ENCODE measurements at places on chromosomes 5 and 9.

GRCh38 chr5:72300590-72301339 lies 19.3 kb downstream of the MRPS27 start:
- DNase-seq: no peak

DNA sequence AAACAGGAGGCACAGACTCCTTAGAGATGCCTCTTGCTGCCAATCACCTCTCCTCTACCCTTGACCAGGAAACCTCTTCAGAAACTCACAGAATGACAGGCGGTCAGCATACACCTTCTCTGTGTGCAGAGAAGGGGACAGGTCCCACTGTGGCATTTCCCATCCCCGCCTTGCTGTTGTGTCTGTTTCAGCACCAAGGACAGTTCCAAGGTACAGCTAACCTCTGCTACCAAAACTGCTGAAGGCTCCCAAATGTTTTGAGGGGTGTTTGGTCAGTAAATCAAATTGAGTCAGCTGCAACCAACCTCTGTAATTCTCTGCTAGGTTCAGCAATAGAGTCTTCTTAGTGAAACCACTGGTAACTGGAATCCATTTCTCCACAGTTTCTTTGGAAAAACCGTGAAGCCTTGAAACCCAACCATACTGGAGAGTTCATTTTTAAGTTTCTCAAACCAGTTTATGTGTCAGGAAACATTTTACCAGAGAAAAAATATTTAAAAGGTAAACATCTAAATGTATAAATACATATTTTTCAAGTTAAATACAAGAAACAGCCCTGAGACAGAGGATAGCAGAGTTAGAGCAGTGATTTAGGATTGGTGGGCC lies 122.0 kb downstream of the DRD1 start:
- DNase-seq: no peak

- DNase-seq: no peak
Measured at GRCh38 chr5:125575891-125576505, 829.6 kb upstream of the ZNF608 start.

- DNase-seq: no peak
Measured at GRCh38 chr9:93365427-93366118, 85.9 kb upstream of the FAM120A start.

DNA sequence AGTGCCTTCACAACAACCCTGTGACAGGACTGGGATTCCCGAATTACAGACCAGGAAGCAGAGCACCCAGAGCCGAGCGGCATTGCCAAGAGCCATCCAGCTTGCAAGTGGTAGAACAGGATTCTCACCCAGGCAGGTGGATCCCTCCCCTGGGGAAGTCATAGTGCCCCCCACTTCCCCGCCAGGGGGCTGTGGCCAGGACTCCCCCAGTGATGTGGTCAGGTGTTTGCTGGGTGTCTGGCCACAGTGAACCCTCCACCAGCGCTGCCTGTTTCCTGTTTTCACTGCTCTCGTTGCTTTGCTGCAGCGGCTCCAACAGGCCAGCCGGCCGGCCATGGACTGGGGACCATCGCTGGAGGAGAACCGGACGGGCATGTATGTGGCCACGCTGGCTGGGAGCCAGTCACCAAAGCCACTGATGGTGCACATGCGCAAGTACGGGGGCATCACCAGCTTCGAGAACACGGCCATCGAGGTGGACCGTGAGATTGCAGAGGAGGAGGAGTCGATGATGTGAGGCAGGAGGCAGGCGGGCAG lies 19.3 kb downstream of the SLC6A7 start:
- DNase-seq: no peak

DNA sequence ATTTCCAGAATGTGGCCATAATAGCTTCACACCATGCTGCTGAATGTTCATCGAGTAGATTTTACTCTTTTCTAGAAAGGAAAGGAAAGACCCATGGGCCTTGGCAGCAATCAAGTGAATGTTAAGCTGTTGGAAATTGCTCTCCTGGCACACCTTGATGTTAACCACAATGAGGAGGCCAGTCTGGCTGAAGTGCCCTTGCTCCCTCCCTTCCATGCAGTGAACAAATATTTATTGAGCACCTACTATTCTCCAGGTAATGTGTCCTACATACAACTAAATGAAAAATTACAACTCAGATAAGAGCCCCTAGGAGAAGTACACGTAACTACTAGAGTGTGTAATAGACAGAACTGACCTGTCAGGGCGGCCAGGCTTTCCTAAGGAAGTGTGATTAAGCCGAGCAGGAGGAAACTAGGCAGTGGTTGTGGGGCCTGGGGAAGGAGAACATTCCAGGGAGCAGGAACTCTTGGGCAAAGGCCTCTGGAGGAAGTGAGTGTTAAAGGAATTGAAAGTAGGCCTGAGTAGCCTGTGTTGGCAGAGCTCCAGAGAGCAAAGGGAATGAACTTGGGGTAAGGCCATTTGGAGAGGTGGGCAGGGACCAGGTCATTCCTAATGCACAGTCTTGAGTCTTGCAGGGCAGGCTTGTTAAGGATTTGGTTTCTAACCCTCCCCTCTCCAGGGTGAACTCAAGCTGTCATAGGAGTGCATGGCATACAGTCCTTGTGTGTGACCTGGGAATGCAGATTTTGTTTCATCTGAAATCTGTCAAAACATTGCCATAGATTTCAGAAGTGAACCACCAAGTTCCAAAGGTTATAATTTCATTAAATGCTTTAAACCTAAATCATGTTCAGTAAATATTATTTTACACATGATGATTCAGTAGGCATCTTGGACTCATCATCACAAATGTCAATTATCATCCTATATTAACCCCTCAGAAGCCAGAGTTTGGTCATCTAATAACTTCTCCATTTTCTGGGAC lies 9.0 kb upstream of the ZSWIM6 start:
- no peak for DNase-seq

DNA sequence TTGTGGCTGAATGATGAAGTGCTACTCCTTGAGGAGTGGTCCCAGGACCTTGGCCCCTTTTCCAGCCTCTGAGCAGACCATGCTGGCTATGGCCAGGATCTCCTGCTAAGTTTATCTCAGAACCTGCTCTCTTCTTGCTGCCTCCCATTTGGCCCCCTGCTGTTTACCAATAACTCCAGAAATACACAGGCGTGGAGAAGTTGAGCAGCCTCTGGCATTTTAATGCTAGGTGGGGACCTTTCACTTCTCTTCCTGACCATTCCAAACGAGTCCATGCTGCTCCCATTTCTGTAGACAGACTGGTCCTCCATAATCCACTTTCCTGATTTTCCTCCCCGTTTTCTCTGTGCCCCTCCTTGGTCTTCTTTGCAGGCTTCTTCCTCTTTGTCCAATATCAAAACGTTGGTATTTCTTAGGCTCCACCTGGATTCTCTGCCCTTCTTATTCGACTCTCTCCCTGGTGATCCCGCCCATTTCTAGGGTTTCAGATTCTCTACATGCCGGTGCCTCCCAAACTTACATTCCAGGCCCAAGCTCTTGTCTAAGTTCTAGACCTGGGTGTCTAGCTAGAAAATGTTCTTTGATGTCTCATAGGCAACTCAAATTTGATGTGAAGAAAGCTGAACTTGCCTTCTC lies 33.4 kb upstream of the TNFAIP8 start:
- DNase-seq: no peak

GRCh38 chr5:56686337-56687195 lies 128.8 kb upstream of the MAP3K1 start:
- DNase-seq: no peak

DNA sequence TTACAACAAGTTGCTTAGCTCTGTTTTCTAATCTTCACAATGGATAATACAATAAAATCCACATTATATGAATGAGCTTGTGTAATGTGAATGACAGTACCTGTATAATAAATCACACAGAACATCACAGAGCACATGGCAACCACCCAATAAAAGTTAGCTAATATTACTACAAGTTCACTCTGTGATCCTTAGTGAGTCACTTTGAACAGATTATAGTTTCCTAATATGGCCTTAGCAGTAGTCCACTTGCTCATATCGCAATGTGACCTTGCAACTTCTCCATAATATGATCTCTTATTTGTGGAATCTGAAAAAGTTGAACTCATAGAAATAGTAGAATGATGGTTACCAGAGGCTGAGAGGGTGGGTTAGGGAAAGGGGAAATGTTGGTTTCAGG lies 361.3 kb downstream of the PTPRD start:
- DNase-seq: no peak

DNA sequence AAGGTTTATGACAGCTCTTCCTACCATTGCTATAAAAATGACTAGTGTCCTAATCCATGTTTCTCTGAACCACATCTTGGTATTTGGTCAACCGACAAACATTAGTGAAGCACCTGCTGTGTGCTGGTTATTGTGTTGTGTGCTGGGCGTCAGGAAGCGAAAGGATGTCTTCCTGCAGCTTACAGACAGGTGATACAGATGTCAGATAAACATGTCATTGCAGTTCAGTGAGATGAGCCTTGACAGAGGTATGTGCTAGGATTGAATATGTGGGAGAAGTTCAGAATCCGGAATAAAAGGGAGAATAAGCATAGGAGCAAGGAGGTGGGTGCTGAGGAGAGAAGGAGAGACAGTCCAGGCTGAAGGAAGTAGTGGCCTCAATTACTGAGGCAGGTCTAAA lies 20.3 kb upstream of the CTNNA1 start:
- no peak for DNase-seq

GRCh38 chr5:38184627-38185026 lies 73.7 kb upstream of the EGFLAM start:
- no peak for DNase-seq

- no peak for DNase-seq
Measured at GRCh38 chr9:6779417-6780241, 21.9 kb downstream of the KDM4C start.

DNA sequence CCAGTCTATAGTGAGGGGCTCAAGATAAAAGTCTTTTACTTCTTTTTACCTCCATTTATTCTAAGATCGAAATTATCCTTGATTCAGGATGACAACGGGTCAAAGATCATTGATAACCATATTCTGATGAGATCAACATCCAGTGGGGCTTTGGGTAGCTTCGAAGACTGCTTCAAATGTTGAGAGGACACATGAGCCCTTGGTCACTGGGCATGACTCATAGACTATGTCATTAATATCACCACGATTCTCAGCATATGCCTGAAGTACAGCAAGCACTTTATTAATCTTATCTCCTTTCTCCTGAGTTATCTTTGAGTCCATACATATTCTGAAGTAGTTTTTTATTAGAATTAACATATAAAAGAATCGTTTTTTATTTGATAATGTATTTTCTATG lies 117.1 kb upstream of the DAB2 start:
- no peak for DNase-seq

DNA sequence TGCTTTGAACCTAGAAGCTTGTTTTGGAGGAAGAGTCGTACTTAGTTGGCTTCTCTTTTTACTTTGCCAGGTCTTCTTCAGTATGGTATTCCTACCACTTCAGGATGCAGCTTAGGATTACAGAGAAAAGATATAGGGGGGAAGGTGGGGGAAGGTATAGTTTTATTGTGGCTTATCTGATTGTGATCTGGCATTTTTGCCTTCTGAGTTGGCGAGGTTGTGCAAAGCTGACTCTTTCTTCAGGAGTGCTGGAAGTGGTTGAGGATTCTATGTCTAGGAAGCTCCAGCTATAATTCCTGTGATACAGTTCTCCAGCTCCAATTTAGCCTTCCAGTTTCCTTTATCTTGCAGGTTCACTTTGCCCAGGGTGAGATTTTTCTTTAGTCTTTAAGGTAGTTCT lies 7.0 kb downstream of the CDC42SE2 start:
- no peak for DNase-seq

DNA sequence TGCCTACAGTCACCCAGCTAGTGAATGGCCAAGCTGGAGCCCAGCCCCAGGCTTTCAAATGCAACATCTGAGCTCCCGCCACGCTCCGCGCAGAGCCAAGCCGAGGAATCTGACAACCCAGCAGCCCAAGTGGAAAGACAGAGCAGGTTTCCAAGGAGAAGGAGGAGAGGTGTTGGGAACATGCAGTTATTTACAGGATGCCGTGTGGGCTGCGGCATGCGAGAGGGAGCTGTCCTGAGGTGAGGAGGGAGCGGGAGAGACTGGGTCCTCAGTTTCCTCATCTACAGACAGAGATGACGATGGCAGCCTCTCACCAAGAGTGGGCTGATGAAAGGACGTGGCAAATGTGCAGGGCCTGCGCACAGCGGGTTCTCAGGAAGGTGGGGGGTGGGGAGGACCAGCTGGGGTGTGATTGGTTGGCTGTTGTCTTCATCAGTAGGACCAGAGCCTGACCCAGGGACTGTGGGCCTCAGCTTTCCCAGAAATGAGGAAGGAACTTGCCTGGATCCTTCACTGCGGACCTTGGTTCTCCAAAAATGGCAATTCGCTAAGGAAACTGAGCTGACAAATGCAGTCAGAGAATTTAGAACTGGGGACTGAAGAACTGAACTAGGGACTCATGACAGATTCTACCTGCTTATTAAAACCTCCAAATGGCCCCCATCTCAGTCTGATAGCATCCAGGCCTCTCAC lies 14.8 kb upstream of the CPLX2 start:
- DNase-seq: no peak

DNA sequence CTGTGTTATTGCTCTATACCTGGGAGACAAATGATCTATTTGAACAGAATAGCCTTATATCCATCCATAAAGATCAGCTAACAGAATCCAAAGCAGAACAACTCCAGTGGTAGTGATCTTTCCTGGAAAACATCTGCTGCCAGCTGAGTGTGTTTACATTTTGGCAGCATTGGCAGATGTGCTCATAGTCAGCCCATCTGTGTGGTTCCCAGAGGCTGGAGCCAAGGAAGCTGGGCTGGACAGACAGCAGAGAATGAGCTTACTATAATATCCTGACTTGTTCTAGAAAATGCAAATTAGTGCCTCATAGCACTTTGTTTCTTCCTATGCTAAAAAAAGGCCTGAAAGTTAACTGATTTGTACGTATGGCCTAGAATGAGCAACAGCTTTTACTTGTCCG lies 99.7 kb downstream of the ST8SIA4 start:
- DNase-seq: no peak

- DNase-seq: no peak
Measured at GRCh38 chr5:74396913-74397622, 243.5 kb downstream of the ENC1 start.

DNA sequence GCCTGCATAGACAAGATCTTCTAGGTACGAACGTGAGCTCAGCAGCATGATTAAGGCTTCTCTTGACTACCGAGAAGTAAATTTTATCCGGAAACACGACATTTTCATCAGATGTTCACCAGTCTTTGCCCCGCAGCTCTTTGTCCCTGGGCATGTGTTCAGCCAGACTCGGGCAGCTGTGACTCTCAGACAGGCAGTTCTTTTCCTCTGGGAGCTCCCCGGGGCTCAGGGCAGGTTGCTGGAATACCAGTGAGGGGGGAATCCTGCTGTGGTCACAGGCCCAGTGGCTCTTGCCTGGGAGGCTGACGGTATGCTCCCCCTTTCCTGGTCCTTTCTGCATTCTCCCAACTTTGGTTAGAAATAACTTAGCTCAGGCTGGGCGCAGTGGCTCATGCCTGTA lies 186.1 kb downstream of the GNA14 start:
- DNase-seq: no peak

DNA sequence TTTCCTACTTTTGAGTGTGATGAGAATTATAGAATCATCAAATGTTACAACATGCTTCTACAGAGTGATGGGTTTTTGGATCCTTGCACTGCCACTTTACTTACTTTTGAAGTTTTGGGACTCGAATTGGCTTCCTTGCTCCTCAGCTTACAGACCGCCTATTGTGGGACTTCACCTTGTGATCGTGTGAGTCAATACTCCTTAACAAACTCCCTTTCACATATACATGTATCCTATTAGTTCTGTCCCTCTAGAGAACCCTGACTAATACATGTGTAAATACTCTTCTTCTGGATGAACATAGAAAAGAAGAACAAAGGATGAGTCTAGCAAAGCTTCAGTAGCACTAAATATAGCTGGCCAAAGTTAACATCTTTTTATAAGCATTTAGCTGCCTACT lies 98.7 kb upstream of the PDE4D start:
- no peak for DNase-seq

GRCh38 chr5:131684595-131684994 lies 49.6 kb upstream of the RAPGEF6 start:
- DNase-seq: no peak

- DNase-seq: no peak
Measured at GRCh38 chr5:133777951-133778350, 165.6 kb upstream of the FSTL4 start.

Data from stimulated activated CD8-positive, alpha-beta memory T cell treated with anti-CD3 and anti-CD28 coated beads, Interleukin-7, amount 100 ng/mL, for 1 hour (primary cell).